ENCODE measurements at places on chromosomes 7 and 10.

GRCh38 chr7:83148776-83149175, 13.9 kb downstream of the PCLO start:
- no peak for DNase-seq

GRCh38 chr10:11439523-11440053, 171.9 kb downstream of the USP6NL start:
- no peak for DNase-seq

GRCh38 chr7:44794331-44794730, 2.1 kb upstream of the PPIA start:
- DNase-seq: no peak

GRCh38 chr10:43338117-43338516, 33.3 kb upstream of the FXYD4 start:
- DNase-seq: no peak

Data from NCI-H524 (cell line).